ENCODE measurements at places on chromosomes 6 and 20.

GRCh38 chr6:51029561-51029960, 210.9 kb downstream of the TFAP2B start:
- DNase-seq = no peak

DNA sequence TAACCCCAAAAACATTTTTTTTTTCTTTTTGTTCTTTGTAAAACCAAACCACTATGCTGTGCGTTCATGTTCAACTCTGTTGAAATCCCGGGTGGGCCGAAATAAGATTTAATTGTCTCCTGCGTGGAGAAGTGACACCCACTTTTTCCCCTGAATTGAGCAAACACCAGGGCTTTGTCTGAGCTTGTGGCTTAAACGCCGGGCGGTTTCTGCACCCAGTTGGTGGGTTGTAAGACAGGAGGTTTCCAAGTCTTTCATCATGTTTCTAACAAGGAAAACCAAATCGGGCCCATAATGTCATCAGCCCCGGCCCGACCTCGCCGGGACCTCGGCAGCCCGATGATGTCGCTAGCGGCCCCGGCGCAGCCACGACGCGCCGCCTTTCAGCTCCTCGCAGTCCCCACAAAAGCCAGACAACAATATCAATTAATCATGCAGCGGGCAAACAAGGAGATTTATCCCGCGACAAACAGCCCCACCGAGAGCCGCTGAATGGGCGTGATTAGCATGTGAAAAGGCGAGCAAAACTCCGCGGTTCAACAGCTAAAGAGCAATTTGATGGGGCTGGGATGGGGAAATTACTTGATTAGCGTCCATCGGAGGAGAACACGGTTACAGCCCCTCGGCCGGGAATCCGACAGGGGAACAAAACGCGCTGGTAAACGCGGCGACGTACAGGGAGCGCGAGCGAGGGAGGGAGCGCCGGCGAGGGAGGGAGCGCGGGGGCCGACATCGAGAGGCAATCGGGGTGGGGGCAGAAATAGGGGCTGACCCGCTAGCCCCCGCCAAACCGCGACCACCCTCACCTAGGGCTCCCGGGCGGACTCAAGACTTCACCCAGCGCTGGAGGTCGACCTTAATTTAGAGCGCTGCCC, 5.3 kb downstream of the LINC00237 start:
- no peak for DNase-seq

DNA sequence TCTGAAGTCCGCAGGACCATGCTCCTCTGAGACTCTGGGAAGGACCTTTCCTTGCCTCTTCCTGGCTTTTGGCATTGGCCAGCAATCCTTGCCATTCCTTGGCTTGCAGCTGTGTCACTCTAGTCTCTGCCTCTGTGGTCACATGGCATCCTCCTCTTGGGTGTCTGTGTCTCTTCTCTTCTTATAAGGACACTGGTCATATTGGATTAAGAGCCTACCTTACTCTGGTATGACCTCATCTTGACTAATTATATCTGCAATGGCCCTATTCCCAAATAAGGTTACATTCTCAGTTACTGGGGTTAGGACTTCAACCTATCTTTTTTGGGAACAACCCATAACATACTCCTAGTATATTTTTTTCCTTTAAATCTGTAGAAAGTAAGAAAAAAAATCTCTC, 49.9 kb upstream of the GTSF1L start:
- DNase-seq = no peak

- DNase-seq = no peak
Observed at GRCh38 chr6:132253906-132254305, 147.4 kb downstream of the MOXD1 start.

GRCh38 chr6:93675856-93676417, 256.6 kb upstream of the EPHA7 start:
- DNase-seq = no peak

DNA sequence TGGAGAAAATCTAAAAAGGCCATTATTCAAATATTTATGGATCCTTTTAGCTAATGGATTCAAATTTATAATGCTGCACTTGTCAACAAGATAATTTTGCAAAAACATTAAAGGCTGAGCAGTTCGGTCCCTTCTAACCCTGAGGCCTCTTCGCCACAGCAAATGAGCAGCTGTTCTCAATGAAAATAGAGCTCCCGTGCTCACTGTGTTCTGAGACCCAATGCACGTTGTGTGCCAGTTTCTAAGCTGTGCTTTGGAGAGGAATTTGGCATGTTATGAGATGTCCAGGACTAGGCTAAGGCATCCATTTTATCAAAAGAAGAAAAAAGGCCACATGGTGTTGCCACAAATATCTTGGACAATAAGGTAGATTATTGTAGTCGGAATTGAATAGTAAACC, 220.1 kb upstream of the TSHZ2 start:
- no peak for DNase-seq

GRCh38 chr6:150596439-150596838, 3.2 kb upstream of the PLEKHG1 start:
- no peak for DNase-seq

DNA sequence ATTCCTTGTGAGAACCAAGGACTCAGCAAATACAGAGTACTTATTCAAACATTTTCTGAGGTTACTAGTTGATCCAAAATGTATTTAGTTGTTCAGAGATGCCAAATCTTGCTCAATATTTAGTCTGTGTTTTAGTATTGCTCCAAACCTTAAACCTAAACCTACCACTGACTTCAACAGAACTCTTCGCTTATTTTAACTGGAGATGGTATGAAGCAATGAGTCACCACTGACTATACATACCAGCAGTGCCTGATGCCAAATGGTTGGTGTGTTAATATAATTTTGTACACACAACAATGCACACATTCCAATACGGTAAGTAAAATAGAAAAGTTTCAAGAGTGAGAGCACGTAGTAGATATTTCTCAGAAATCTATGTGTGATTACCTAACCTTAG, 1.9 kb upstream of the SPTLC3 start:
- DNase-seq = no peak

GRCh38 chr6:113402544-113402943, 454.6 kb upstream of the MARCKS start:
- no peak for DNase-seq

DNA sequence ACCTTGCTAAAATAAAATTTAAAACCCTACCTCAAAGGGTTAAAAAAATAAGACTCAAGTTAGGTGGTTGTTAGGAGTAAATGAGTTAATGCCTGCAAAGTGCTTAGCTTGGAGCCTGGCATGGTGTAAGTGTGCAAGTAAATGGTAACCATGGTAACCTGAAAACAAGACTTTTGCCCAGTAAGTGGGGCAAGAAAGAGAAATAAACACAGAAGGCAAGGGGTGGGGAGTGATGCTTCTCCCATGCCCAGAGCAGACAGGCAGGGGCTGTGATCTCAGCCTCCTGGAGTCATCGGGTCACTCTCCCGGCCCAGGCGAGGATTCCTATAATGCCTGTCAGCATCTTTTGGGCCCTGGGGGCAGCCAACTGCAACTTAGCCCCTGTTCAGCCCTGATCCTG, 59.2 kb upstream of the SLC32A1 start:
- no peak for DNase-seq

GRCh38 chr6:53178837-53179432, 30.3 kb upstream of the GCM1 start:
- no peak for DNase-seq

GRCh38 chr6:40185486-40185885, 251.2 kb upstream of the MOCS1 start:
- DNase-seq = no peak

DNA sequence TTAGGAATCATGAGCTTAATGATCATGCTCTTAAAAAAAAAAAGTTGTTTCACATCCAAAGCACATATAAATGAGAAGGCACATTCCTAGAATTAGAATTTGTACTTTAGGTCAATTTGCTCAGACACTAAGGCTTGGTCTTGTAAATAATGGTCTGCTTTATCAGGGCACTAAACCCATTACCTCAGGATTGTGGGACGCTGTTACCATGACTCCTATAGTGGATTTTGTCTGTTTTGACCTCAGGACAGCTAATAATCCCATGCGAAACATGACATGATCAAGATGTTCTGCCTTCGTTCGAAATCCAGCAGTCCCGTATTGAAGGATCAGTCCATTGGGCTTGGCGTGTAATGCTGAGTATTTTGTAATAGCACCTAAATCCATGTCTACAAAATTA, 2.4 kb downstream of the PGM3 start:
- no peak for DNase-seq

- no peak for DNase-seq
Observed at GRCh38 chr6:15423286-15423993, 177.6 kb downstream of the JARID2 start.

DNA sequence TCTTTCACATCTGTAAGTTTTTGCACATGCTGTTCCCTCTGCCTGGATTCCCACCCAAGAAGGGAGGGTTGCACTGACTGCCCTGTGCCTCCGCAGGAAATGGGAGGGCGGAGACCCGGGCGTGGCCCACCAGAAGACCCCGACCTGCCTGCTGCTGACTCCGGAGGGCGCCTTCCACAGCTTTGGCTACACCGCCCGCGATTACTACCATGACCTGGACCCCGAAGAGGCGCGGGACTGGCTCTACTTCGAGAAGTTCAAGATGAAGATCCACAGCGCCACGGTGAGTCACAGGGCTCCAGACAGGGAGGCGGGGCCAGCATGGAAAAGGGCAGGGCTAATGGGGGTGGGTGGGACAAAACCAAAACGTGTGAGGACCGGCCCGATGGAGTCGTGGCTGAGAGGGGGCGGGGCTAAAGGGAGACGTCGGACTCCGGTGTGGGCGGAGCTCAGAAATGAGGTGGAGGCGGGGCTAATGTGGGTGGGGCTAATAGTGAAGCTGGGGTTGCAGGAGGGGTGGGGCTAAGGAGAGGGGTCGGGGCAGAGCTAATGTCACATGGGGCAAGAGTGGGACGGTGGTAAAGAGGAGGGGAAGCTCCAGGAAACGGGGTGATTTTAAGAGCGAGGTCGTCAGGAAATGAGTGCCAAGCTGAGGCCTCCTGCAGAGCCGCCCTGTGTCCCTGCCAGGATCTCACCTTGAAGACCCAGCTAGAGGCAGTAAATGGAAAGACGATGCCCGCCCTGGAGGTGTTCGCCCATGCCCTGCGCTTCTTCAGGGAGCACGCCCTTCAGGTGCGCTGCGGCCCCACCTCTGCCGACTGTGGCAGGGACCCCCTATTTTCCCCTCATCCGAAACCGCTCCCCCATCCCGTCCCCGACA, 12.6 kb downstream of the HSPA12B start:
- DNase-seq = peak; percentile 78

DNA sequence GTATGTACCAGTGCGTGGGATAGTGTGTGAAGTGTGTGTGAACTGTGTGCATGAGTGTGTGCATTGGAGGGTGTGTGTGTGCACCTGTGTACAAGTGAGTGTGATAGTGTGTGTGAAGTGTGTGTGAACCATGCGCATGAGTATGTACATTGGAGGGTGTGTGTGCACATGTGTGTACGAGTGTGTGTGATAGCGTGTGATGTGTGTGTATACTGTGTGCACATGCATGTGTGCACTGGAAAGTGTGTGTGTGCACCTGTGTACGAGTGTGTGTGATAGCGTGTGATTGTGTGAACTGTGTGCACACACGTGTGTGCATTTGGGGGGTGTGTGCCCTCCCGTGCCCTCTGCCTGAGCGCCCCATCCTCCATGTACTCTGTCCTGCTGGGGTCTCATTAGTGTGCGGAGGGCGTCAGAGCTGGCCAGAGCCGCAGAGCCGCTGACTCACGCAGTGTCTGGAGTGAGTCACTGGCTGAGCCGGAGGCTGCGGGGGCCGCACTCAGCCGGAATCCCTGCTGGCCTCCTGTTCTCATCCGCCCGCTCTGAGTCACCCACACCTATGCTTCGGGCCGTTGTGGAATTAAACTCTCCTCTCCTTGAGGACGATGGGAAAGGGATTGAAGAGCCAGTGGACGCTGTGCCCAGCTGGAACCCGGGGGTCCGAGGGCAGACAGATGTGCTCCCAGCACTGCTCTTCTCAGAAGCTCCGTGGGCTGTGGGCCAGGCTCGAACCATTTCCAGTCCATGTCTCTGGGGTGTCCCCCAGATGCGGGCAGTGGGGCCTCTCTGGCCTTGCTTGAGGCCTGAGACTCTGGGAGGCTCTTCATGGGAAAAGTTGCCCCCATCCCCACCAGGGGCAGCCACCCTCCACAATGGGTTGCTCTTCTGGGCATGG, 27.3 kb upstream of the STX16 start:
- DNase-seq = peak; percentile 70

All from left ventricle myocardium superior (tissue), 1 donor.